Mucosa of gallbladder (tissue), 1 donor: ENCODE measurements at places on chromosomes 2 and 18. TPM values are rescaled to one million over a fixed set of nuclear protein-coding genes. Genes with fewer than 3 reads are reported as not detected.

DNA sequence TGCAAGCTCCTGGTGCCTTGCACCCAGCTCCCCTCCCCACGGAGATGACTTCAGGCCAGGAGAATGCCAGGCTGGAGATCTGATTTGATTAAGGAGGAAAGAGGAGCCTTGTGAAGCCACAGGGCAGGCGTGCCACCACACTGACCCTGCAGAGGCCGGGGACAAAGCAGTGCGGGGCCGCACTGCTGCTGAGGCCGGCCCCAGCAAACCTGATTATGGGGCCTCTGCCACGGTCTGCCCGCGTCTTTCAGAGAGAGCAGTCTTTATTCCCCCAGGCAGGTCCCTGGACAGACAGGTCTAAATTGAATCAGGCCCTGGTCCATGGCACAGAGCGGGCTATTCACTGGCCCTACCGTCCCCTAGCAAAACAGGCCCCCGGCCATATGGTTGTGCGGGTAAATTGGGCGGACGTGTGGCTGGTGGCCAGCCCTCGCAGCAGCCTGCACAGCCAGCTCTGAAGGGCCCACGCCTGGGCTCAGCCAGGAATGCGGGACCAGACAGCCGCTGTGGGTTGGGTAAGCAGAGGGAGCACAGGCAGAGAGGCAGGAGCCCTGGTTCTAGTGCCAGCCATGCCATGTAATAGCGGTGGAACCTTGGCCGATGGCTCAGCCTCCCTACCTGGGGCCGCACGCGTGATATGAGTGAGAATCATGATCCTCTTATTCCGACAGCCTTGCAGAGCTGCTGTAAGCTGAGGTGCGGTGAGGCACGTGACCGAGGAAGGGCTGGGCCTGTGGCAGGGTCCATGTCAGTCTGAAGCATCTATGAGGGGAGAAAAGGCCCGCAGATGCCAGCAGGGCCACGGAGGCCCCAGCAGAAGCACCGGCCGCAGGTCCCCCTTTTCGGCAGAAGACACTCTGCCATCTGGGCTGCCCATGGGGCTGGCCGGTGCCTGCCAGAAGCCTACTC is 97.3 kb upstream of the MYCN start:
- DNase-seq: no peak

The ANAPC1 gene
- total RNA-seq: 24.7 TPM

GRCh38 chr2:118291251-118291880 is 203.1 kb downstream of the INSIG2 start:
- no peak for DNase-seq

DNA sequence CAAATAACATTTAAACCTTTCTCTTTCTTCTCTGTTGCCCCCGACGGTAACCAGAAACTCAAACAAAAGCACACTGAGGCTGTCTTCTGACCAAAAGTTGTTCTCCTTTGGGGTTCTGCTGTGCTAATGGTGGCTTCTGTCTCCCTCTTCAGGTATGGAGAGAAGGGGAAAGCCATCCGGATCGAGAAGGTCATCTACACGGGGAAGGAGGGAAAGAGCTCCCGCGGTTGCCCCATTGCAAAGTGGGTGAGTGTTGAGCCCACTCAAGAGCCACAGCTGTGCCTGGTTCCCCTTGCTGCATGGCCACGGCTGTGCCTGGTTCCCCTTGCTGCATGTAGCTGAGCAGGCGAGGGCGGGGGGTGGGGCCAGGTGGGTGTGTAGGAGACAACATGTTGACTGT is 67.4 kb downstream of the BOLA3 start:
- no peak for DNase-seq

The EVA1A gene
- 0.43 TPM for total RNA-seq

The OSBPL1A gene
- total RNA-seq: 33.6 TPM

The ALPP gene
- not detected for total RNA-seq

DNA sequence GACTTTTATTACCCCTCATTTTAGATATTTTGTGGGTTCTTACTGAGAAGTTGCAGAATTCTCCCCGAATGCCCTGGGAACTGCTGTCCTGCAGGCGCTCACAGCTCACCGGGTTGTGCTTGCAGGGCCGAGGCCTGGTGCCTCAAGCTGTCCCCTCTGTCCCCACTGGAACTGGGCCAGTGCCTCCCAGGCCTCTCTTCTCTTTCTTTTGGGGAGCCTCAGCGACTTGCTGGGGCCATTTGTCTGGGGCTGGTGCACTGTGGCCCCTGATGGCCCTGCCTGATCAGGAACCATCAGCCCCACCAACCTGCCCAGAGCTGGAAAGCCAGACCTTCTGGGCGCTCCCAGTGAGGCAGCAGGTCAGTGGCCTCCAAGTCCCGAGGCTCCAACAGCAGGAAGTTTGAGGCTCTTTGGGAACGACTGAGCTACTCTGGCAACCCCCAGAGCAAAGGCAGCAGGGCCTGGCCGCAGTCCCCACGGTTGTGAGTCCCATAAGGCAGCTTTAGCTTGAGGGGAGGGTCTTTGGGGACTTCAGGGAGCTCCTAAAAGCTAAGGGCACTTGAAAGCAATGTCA is 14.7 kb upstream of the NEU4 start:
- no peak for DNase-seq

DNA sequence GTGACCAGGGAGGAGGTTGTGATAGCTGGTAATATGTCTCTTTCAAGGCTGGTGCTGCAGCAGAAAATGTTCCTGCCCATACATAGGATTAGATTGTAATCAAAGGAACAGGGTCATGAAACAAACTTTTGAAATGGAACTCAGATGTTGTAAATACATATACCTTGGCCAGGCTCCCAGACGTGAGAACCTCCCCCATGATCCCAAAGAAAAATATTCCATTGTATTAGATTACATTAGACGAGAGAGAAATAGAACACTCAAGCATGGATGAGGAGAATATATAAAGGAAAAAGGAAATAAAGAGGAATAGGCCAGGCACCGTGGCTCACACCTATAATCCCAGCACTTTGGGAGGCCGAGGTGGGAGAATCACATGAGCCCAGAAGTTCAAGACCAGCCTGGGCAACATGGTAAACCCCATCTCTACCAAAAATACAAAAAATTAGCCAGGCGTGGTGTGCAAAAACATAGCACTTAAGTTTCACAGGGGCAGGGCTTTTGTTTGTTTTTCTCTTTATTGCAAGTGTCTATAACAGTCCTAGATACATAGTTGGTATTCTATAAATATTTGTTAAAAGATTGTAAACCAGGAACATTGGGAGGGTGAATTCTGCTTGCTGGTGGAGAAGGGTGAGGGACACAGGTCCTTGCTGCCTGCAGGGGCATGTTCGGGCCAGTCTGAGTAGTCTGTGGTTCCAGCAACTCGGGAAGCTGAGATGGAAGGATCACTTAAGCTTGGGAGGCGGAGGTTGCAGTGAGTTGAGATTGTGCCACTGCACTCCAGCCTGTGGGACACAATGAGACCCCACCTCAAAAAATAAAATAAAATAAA is 52.8 kb downstream of the RPL37A start:
- DNase-seq: no peak

The ZSWIM2 gene
- not detected for total RNA-seq

The RNF149 gene
- 54.9 TPM for total RNA-seq

The CACNB4 gene
- 1.8 TPM for total RNA-seq

GRCh38 chr2:43088143-43089073 is 138.0 kb downstream of the ZFP36L2 start:
- no peak for DNase-seq

The KCNS3 gene
- total RNA-seq: 6.5 TPM

The GKN1 gene
- not detected for total RNA-seq

DNA sequence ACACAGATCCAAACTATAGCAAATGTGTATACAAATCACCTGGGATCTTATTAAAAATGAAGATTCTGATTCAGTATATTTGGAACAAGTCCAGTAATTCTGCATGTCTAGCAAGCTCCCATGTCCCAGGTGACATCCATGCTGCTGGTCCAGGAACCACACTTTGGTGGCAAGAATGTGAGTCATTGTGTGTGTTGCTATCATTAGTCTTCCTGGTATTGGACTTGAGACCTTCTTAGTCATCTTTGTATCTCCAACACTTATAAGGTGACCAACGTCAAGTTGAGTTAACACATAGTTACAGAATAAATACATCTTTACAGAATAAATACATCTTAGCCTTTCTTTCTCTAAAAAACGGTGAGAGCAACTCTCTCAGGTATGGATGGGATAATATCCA is 107.9 kb upstream of the NDUFV2 start:
- DNase-seq: no peak

GRCh38 chr2:62808554-62808953 is 103.0 kb downstream of the EHBP1 start:
- DNase-seq: no peak

DNA sequence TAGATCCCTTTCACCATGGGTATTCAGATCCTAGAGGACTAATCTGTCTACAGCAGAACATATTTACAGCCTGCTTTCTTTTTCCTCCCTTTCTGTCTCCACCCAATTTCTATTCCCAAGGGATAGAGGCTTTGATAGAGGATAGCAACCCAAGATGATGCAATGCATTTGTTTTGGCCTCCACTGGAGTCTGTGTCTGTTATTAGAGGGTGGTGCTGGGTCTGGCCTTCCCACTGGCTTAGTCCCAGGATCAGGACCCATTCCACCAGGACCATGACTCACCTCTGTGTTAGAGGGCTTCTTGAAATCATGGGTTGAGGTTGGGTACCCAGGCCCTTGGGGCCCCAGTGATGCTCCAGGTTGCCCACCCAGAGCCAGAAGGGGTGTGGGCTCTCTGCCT is 239.7 kb upstream of the TNP1 start:
- no peak for DNase-seq

The ITGB6 gene
- 48.8 TPM for total RNA-seq

DNA sequence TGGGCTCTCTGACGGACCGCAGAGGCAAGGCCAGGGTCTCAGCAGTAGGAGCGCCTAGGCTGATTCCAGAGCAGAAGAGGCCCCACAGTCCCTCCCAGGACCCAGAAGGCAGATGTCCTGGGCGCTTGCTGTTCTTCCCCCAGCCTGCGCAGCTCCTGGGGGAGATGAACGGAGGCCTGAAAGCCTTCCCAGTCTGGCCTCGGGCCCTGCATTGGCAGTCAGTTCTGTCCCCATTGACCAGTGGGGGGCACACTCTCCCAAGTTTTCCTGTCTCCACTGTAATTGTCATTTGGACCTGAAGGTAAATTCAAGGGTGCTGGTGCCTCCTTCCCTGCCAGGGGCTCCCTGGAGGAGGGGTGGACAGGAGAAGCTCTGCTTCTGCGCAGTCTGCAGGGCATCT is 345.7 kb downstream of the CYP26B1 start:
- peak; percentile 61 for DNase-seq

DNA sequence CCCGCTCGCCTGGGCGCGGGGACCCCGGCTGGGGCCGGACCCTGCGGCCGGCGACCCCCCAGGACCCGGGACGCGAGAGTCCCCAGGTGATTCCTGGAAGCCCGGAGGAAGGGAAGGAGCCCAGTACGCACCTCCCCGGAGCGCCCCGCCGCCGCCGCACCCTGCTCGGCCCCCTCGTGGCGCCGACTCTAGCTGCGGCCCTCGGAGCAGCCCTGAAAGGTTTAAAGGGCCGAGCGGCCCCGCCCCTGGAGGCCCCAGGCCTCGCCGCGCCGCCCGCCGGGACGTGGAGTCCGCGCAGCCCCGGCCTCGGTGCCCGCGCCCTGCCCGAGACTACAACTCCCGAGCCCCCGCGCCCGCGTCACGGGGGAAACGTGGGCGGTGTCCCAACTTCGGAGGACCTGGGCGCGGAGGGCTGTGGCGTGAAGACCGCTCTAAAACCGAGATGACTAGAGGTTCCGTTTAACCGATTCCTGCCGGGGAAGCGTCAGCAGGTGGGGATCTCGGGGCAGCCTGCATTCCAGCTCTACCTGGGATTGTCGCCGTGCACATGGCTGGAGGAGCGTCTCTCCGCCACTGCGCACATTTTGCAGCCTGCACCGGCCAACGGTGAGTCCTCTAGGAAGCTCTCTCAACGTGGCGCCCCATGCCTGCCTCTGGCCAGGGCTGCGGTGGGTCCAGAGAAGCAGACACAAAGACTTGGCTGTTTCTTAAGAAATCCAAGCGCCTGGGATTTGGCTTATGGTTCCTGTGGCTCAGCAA is at the start of gene TMEM150A:
TMEM150A (minus strand) TSS at position 223 of the 759 bp plus-strand sequence. CDS start 750 bp downstream, outside the sequence.
- DNase-seq: peak; percentile 94

GRCh38 chr2:157627594-157628476 is 829 bp downstream of the ACVR1C start:
- DNase-seq: no peak

- no peak for DNase-seq
These were observed 25.3 kb upstream of the TNS1 start for GRCh38 chr2:218028189-218028495.

DNA sequence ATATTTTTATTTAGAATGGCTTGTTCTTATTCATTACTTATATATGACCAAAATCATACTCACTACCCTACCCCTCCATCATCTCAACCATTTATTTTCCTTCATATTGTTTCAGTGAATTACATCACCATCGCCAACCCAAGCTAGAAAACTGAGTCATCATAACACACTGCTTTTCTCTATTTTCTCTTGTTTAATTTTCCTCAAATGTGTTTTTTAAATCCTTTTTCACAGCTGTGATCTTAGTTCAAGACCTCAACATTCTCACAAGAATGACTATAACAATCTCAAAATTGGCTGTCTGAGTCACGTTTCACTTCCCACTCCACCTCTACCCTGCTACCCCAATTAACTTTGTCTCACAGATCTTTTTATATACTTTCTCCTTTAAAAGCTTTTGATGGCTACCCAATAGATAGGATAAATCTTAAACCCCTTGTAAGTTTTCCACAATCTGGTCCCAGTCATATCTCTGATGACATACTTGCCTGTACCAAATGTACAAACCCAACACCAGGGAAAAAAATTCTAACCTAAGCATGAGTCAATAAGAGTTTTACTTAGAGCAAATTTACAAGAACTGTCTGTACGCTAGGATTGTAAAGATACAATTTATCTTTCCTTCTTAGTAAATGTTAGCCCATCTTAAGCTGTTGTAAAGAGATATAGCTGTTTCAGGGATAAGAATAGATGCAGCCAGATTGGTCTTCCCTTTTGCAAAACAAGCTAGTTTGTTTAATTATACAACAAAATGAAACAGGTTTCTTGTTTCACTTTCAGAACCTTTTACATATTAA is 635.1 kb upstream of the SLC39A10 start:
- no peak for DNase-seq

The IL1RL1 gene
- 8.7 TPM for total RNA-seq

The C2orf74 gene
- total RNA-seq: 17.2 TPM

GRCh38 chr2:71583876-71584275 is 130.5 kb downstream of the DYSF start:
- DNase-seq: no peak

The CD226 gene
- 2.9 TPM for total RNA-seq

The VWA3B gene
- 0.58 TPM for total RNA-seq

GRCh38 chr2:148982282-148982681 is 56.2 kb upstream of the LYPD6B start:
- no peak for DNase-seq
